Spleen (tissue), 13 donors: ENCODE measurements at places on chromosomes 7 and 10. TPM values are rescaled to one million over a fixed set of nuclear protein-coding genes. Genes with fewer than 3 reads are reported as not detected.

GRCh38 chr10:60192946-60193345, 196.7 kb downstream of the ANK3 start:
- no peak for DNase-seq

- DNase-seq: no peak
These were observed 1088.5 kb upstream of the GHITM start for GRCh38 chr10:83050815-83051214.

GRCh38 chr7:120862987-120863590, 5.1 kb upstream of the TSPAN12 start:
- DNase-seq: no peak

GRCh38 chr10:118662228-118663035, 67.0 kb upstream of the PRLHR start:
- DNase-seq: peak; percentile 43

DNA sequence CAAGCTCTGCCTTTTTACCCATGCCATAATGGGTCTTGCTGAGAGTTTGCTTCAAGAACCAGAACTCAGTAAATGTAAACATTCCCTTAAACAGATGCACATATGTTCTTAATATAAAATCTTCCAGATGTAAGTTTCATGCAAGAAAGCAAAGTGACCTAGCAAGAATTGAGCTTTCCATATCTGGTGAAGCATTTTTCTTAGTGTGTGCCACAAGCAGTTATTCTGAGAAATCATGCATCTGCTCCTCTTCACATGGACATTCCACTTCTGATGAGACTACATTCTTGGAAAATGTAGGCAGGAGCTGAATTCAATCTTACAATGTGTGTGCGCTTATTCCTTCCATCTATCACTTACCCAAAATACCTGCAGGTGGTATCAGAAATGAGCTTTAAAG, 227.8 kb upstream of the LRRTM3 start:
- DNase-seq: no peak

- DNase-seq: no peak
These were observed 7.6 kb upstream of the ASCC1 start for GRCh38 chr10:72223743-72224101.

- DNase-seq: no peak
These were observed 41.9 kb downstream of the TAS2R41 start for GRCh38 chr7:143519411-143520131.

DNA sequence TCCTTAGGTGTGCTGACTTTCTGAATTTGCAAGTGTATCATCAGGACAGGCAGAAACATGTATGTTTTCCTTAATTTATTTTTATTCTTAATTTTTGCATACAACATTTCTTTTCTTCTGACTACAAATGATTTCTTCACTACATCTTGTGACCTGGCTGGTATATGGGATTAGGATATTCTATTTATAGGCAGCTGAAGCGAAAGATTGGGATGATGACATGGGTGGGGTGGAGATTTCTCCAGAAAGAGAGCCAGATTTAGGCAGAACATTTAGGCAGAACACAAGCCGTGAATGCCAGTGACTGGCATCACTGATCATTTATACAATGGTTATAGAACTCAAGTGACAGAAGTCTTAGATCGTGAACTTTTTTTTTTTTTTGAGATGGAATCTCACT, 256.7 kb downstream of the KLF6 start:
- no peak for DNase-seq

DNA sequence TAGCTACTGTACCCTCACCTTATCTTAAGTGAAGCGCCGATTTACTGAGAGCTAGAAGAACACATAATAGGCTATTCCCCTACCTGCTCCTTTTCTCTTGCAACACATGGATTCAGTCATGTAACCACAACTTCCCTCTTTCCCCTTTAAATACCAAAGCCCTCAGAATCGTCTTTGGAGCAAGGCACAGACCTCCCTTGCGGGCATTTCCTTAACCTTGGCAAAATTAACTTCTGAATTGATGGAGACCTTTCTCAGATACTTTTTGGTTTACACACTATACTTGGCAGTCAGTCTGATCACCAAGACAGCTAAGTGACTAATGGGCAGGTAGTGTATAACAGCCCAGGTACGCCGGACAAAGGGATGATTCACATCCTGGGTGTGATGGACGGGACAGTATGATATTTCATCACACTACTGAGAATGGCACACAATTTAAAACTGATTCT, 72.7 kb upstream of the SEC61G start:
- no peak for DNase-seq

GRCh38 chr10:4144817-4145216, 359.8 kb upstream of the KLF6 start:
- no peak for DNase-seq

- no peak for DNase-seq
These were observed 379.2 kb upstream of the ZMIZ1 start for GRCh38 chr10:78689584-78689935.

GRCh38 chr7:18663321-18663720, 167.8 kb downstream of the HDAC9 start:
- peak; percentile 34 for DNase-seq

- peak; percentile 48 for DNase-seq
These were observed 88.8 kb upstream of the RET start for GRCh38 chr10:42988069-42988468.

GRCh38 chr7:5428478-5429252, 5.0 kb upstream of the TNRC18 start:
- DNase-seq: peak; percentile 77

- peak; percentile 79 for DNase-seq
These were observed 3.2 kb downstream of the IMPDH1 start for GRCh38 chr7:128406314-128407232.

DNA sequence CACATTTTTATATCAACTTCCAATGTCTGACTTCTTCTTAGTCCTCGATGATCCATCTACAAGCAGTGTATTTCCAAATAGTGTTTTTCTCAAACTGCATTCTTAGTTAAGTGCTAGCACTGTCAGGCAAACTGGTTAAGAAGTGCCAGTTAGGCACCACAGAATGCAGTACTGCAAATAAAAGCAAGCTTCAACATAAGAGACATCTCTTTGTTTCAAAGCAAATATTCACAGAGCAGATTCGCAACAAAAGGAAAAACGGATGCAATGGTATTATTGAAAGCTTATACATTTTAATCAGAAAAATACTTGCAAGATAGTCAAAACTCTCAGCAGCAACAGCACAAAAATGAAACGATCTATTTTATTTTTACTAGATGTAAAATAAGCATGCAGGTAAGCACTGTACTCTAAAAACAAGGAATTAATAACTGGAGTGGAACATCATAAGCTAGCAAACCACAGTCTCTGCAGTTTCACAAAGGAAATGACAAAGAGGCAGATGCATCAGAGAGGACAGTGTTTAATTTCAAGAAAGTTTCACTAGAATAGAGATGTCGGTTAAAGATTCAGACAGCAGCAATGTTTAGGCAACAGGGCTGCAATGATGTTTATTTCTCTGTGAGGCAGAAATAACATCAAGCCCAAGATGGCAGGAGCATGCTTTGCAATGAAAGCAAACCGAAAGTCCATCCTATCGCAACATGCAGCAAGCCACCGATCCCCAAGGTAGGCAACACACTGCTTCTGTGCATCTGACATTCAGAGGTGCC, 82.0 kb downstream of the FGFR2 start:
- DNase-seq: no peak

- DNase-seq: no peak
These were observed 261.6 kb downstream of the WDR11 start for GRCh38 chr10:121112579-121113384.

- DNase-seq: no peak
These were observed 8.7 kb upstream of the LIPM start for GRCh38 chr10:88793712-88794299.

GRCh38 chr7:158066085-158066484, 521.5 kb downstream of the PTPRN2 start:
- DNase-seq: peak; percentile 28

GRCh38 chr7:128427289-128427891, 17.6 kb upstream of the IMPDH1 start:
- no peak for DNase-seq

DNA sequence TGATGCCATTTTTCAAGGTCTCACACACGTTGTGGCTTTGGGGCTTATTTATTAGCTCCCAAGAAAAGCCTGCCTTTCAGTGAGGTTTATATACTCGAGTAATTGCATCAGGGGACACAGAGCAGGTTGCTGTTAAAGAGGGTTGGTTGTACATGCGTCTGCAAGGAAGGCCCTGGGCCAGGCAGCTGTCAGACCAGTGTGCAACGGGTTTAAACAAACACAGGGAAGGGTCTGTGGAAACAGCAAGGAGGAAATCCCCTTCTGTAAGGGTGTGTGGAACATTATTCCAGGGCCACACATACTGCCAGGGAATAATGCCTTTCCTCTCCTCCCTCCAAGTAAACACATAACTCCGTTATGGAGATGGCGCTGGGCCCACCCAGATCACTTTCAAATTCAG, 1.7 kb upstream of the CHST15 start:
- no peak for DNase-seq

- DNase-seq: no peak
These were observed 421.1 kb upstream of the SORCS1 start for GRCh38 chr10:107585630-107586029.

- DNase-seq: no peak
These were observed 172.8 kb upstream of the AOAH start for GRCh38 chr7:36896956-36897590.

- peak; percentile 76 for DNase-seq
These were observed 938 bp upstream of the CADPS2 start for GRCh38 chr7:122887198-122887597.

- no peak for DNase-seq
These were observed 25.4 kb upstream of the EXOC6 start for GRCh38 chr10:92822964-92823363.

- no peak for DNase-seq
These were observed 47.5 kb upstream of the ADGRA1 start for GRCh38 chr10:133040198-133040597.

DNA sequence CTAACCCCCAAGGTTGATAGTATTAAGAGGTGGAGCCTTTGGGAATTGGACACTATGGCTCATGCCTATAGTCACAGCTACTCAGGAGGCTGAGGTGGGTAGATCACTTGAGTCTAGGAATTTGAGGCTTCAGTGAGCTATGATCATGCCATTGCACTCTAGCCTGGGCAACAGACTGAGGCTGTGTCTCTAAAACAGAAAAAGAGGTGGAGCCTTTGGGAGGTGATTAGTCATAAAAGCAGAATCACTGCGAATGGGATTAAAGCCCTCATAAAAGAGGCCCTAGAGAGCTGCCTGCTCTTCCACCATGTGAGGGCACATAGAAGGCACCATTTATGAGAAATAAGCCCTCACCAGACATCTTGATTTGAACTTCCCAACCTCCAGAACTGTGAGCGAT, 81.9 kb downstream of the SKAP2 start:
- DNase-seq: no peak

DNA sequence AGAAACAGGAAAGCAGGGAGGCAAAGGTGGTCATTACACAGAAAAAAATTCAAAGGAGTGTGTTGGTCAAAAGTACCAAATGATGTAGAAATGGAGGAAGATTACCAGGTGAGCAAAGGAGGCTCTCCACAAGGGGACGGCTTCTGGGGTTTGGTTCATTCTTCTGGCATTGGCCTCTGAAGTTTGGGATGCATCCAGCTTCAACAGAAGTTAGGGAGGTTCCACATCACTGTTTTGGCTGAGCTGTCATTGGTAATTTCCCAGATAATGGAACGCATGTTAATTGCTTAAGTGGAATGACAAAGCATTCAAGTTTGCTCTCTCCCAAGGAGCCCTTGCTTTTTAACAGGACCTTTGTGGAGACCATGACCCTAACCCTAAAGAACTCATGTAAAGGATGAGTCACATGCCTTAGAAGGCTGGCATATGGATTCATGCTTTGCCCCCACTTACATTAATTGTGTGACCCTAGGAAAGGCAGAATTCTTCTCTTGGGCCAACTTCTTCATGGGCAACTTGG, 398.6 kb downstream of the GPAM start:
- DNase-seq: no peak

- DNase-seq: no peak
These were observed 19.8 kb downstream of the RAB11FIP2 start for GRCh38 chr10:118026936-118027335.

GRCh38 chr10:97456686-97457065, 10.7 kb downstream of the ZDHHC16 start:
- DNase-seq: no peak

- no peak for DNase-seq
These were observed 25.8 kb downstream of the NHLRC2 start for GRCh38 chr10:113880236-113880635.

- DNase-seq: no peak
These were observed 31.0 kb downstream of the CYP3A5 start for GRCh38 chr7:99648843-99649242.

GRCh38 chr7:4861227-4861626, 603 bp downstream of the PAPOLB start:
- no peak for DNase-seq

DNA sequence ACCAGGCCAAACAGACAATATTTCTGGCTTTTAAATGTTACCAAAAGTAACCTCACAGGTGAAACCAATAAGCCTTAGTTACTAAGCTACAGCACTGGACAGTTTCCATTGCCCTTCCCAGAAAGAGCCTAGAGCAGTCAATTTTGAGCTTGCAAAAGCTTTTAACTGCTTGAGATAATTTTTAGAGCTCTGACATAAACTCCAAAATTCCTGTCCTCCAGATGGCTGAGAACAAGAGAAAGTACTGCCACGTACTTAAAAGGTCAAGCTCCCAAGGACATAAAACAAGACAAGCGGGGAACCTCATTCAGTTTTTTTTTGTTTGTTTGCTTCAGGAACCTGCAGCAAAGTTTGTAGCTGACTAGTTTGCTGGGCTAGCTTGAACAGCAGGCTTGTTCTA, 54.1 kb downstream of the BBS9 start:
- no peak for DNase-seq

- no peak for DNase-seq
These were observed 12.0 kb upstream of the ZNF800 start for GRCh38 chr7:127404286-127405072.

DNA sequence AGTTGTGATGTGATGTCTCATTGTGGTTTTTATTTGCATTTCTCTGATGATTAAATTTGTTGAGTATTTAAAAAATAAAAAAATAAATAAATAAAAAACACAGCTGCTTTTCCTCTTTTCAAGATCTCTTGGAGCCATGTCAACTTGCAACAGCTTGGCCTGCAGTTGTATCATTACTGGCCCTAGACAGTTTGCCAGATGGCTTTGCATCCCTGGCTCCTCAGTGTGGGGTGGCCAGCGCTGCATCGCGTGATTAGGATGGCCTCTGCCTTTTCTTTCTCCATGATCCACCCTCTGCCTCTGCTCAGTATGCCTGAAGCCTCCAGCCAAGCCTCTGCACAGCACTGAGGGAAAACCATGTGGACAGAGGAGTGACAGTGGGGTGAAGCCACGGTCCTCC, 96.8 kb downstream of the PPP1R3C start:
- DNase-seq: no peak

- no peak for DNase-seq
These were observed 321.0 kb upstream of the TPK1 start for GRCh38 chr7:145156834-145157233.

GRCh38 chr7:47914717-47915615, 33.3 kb downstream of the PKD1L1 start:
- DNase-seq: no peak

Gene IDI2
- not detected for total RNA-seq

Gene ELN
- total RNA-seq: 11.7 TPM

Gene OR2A7
- total RNA-seq: 2.2 TPM

Gene OPN1SW
- total RNA-seq: not detected

Gene TEX47
- total RNA-seq: not detected

Gene ZNF736
- total RNA-seq: 31.6 TPM

Gene GIMAP1
- total RNA-seq: 16.4 TPM

Gene TRIM50
- 0.70 TPM for total RNA-seq

Gene UPK3BL2
- 28.2 TPM for total RNA-seq

Gene HPSE2
- total RNA-seq: not detected

Gene IFIT3
- total RNA-seq: 33.7 TPM

Gene CBLL1
- 30.4 TPM for total RNA-seq

Gene CYP2E1
- 1.2 TPM for total RNA-seq

Gene SLC26A5
- 0.68 TPM for total RNA-seq
